ENCODE measurements at places on chromosomes 12 and 14. TPM values are rescaled to one million over a fixed set of nuclear protein-coding genes. Genes with fewer than 3 reads are reported as not detected.

The TGM1 gene
- 3.2 TPM for total RNA-seq

The SLC35F4 gene
- total RNA-seq: not detected

The GDF3 gene
- total RNA-seq: not detected

- H3K4me3 ChIP-seq: no peak overlapping the region
- H3K4me1 ChIP-seq: no peaks in the 10 kb centered on the region
- H3K36me3 ChIP-seq: no peaks in the 10 kb centered on the region
These were observed 17.0 kb downstream of the RNASE10 start for GRCh38 chr14:20522332-20522731.

- no peaks in the 10 kb centered on the region for H3K27me3 ChIP-seq
- peak; percentile 55 for DNase-seq
- H3K4me3 ChIP-seq: peak overlapping the region; percentile 94
- H3K4me1 ChIP-seq: peaks cover 19% of the 10 kb centered on the region
- H3K27ac ChIP-seq: peak overlapping the region; percentile 81
These were observed 33.6 kb downstream of the CDKL1 start for GRCh38 chr14:50362764-50363713.

DNA sequence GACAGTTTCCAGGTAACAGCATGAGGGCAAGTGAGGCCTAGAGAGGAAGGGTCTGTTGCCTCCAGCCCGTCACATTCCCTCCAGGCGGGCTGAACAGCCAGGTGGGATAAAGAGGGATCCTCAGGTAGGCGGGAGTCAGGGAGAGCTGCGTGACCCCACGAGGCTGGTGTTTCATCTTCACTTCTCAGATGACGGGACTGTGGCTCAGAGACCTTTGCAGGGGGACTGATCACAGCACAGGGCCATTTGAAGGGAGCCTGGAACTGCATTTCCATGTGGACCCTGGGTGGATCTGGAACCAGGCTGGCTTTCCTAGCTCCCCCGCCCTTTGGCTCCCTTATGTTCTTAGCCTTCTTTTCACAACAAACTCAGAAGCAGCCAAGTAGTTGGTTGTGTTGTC, 37.4 kb downstream of the SH2B3 start:
- H3K4me1 ChIP-seq: peaks cover 70% of the 10 kb centered on the region
- no peaks in the 10 kb centered on the region for H3K27me3 ChIP-seq
- peak overlapping the region; percentile 7 for H3K27ac ChIP-seq
- no peak overlapping the region for H3K4me3 ChIP-seq
- peaks cover 12% of the 10 kb centered on the region for H3K36me3 ChIP-seq

GRCh38 chr14:69495341-69495921, 10.9 kb downstream of the PLEKHD1 start:
- H3K27ac ChIP-seq: no peak overlapping the region
- no peaks in the 10 kb centered on the region for H3K36me3 ChIP-seq
- H3K27me3 ChIP-seq: no peaks in the 10 kb centered on the region
- DNase-seq: no peak
